ENCODE measurements at places on chromosomes 5 and 9.

GRCh38 chr5:60802226-60802625, 41.8 kb downstream of the ELOVL7 start:
- DNase-seq = no peak

GRCh38 chr5:152462021-152462721, 57.1 kb upstream of the NMUR2 start:
- DNase-seq = peak; percentile 52

GRCh38 chr5:62475072-62475471, 62.5 kb downstream of the IPO11 start:
- DNase-seq = no peak

GRCh38 chr9:134679616-134680392, 38.2 kb downstream of the COL5A1 start:
- DNase-seq = no peak

- DNase-seq = no peak
Observed at GRCh38 chr5:17232405-17232804, 15.0 kb downstream of the BASP1 start.

GRCh38 chr9:128161215-128161902, 1.3 kb downstream of the BBLN start:
- DNase-seq = no peak

DNA sequence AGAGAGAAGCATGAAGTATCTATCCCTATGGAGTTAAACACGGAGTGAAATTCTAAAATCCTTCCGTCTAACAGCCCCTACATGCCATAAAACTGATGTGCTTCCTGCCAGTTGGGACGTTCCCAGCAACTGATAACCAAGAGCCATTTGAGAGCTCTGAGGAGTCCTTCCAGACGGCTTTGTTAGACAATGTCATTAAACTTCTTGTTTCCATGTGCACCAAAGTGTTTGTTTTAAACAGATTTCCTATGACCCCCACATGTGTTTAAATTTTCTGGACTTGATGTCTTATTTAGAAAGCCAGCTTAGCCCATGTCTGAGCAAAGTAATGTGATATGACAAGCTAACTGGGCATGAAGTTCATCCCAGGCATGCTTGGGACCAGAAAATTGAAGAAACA, 57.2 kb upstream of the LPAR1 start:
- no peak for DNase-seq

GRCh38 chr5:69492391-69492922, at the start of gene OCLN:
TSS of gene OCLN (plus strand) at chr5:69492790. CDS start at chr5:69504245, 11,455 bp downstream.
- DNase-seq = peak; percentile 76

DNA sequence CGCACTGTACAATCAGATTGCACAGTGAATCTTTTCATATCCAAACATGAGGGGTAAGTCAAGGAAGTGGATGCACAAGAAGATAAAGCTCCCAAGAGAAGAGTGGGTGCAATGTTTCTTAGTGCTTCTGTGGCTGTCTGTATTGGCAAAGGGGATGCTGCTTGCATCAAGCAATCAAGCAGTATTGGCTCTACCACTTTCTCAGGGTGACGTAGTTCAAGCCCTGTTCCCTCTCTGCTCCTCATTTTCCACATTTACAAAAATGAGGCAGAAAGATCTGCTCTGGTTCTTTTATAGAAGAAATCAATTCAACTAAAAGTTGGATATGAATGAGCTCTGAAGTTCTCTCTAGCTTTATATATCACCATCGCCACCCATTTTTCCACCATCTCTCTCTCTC, 2.3 kb downstream of the TNFSF8 start:
- no peak for DNase-seq

GRCh38 chr5:150341989-150342388, 15.5 kb upstream of the TCOF1 start:
- no peak for DNase-seq

- no peak for DNase-seq
Observed at GRCh38 chr9:70995511-70995910, 125.9 kb downstream of the TRPM3 start.

DNA sequence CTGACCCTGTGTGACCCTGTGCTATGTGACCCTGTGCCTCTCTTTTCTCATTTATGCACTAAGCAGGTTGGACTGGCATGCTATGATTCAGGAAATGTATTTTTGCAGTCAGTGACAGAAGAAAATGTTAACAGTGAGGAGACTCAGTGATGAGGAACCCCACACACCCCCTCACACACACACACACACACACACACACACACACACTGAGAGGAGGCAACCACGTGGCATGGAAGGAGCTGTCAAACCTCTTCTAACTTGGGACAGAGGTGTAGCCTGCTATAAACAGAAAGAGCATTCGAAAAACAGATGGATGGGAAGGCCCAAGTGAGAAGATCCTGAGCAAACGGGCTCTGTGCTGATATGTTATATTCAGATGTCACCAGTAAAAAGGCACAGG, 57.9 kb upstream of the GRIA1 start:
- DNase-seq = no peak

DNA sequence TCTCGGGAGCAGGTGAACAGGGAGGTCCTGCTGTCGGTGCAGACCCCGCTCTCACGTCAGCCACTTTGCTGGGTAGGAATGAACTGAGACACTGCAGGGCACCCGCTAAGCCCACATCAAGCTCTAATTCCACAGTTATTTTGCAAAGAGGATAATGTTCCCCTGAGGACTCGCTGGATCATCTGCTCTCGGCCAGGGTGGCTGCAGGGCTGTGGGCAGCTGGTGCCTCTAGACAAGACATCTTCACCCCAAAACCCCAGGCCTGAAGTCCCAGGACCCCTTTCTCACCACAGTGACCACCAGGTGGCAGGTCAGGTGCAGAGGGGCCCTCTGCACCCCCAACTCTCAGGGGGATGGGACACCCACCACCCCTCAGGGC, 135.1 kb upstream of the PPP1R26 start:
- no peak for DNase-seq

DNA sequence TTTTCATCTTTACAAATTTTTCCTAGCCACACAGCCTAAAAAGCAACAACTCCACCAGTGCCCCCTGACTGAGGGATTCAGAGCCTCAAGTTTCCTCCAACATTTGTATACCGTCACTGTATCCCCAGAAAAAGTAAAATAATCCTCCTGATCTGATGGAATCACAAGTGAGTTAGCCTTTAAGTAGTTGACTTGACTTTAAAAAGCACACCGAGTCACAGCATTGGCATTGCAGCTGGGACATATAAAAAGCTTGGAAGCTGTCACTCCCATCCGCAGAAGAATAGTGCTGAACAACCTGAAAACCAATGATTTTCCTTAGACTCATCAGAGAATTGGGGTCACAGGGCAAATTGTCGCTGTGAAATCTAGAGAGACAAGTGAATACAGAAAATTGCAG, 41.6 kb upstream of the FBN2 start:
- DNase-seq = no peak

DNA sequence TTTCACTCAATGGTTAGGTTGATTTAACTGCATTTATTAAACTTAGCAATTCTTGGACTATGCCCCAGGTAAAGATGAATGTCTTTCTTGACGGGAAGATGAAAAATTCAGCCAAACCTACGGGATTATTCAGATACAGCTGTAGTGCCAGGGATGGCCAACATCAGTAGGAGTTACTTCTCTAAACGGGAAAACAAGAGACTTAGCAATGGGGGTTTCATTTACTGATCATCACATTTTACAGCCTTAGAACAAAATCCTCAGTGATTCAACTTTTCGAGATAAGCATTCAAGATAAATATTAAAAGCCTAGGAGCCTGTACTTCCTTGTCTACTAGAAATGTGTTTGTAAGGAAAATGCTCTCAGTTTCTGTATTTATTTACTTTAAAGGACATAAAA, 46.1 kb downstream of the S1PR3 start:
- DNase-seq = no peak

GRCh38 chr9:1117439-1117838, 67.3 kb downstream of the DMRT2 start:
- no peak for DNase-seq

- no peak for DNase-seq
Observed at GRCh38 chr5:179765400-179765799, 28.4 kb upstream of the LTC4S start.

- no peak for DNase-seq
Observed at GRCh38 chr5:78178356-78178755, 116.1 kb downstream of the AP3B1 start.

DNA sequence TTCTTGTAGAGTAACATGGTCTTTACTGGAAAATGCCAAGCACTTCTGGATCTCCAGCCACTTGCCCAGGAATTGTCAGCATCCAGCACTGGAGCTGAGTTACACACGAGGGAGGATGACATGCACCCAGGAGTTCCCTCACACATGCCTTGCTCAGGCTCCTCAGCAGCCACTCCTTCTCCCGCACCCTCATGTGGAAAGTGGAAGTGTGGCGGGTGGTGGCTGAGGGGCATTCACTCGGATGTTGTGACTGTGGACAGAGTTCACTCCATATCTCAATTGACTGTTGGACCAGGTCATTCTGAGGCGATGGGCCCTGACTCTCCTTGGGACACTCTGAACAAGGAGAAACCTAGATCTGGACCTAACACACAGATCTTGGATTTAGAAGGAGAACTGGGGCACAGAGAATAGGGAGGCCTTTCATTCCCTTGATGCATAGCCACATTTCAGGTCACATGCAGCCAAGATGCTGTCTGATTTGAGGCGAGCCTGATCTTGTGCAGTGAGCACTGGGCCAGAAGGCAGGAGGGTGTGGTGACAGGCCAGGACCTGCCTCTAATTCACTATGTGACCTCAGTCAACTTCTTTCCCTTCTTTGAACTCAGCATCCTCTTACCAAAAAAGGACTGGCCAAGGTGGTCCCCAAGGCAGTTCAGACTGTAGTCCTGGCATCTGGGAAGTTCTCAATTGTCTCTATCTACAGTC, 62.1 kb downstream of the CYSTM1 start:
- DNase-seq = no peak

DNA sequence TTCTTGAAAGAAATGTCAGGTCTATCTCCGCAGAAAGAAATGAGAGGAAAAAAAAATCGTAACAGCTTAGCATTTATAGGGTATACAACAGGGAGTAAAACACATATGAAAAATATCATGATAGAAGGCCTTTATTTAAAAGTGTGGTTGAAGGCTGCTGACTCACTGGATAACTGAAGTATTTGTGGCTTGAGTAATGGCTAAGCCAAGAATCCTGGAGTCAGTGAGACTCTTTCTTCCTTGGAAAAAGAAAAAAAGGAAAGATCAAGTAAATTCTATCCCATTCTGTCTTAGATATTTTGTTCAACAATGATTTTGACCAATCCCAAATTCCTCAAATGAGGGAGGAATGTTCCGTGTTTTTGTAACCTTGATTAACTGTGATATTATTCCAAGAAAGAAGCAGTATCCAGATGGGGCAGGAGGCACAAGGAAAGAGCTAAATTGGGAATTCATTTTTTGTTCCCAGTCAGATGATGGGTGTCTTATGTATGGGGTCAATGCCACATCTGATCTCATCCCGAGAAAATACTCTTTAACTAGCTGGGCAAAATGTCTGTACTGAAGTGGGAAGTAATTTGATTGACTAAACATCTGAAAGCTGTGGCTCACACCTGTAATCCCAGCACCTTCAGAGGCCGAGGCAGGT, 64.3 kb upstream of the MYO10 start:
- no peak for DNase-seq

DNA sequence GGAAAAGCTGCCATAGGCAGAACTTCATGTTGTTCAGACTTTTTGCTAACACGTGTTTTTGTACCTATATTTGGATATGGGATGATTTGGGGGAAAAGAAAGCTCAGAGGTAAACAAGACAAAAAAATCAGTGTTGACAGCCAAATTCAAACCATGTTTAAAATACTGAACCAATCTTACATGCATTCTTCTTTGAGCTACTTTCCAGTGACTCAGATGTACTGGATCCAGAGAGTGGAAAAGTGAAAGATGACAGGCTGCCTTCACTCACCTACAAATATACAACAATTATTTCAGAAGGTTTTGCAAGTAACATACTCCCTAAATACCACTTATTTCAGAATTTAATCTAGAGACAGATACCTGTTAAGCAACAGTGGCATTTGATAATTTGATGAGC, 165.7 kb downstream of the MPDZ start:
- no peak for DNase-seq

DNA sequence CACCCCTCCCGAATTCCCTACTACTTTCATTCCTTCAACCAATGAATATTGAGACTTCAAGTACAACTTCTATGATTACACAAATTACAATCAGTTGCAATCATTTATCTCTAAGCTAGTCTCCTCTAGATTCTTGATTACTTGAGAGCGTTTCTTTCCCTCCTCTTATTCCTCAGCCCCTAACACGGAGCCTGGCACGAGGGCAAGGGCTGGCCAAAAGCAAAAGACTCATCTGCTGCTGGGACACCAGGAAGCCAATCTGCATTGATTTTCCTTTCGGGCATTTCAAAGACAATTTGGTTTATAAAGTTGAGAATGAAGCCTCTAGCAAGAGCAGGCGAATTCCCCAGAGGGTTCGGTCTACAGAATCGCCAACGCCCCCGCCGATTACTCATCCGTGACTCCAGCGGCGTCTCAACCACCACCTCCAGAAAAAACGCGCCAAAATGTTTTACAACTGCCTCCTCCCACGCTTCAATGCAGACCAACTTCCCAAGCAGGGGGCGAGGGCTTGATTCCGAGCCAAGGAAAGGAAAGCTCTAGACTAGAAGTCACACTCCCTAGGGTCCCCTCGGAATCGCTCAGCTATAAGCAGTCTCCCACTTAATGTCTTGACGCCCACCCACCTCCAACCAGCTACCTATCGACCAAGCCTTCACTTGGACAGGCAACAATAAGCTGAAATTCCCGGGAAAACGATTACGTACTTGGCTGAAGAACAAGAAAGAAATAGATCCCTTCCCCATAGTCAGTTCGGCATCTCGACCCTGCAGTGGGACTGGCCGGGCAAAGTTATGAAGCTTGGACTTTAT, 1.5 kb downstream of the PCSK1 start:
- DNase-seq = peak; percentile 69

DNA sequence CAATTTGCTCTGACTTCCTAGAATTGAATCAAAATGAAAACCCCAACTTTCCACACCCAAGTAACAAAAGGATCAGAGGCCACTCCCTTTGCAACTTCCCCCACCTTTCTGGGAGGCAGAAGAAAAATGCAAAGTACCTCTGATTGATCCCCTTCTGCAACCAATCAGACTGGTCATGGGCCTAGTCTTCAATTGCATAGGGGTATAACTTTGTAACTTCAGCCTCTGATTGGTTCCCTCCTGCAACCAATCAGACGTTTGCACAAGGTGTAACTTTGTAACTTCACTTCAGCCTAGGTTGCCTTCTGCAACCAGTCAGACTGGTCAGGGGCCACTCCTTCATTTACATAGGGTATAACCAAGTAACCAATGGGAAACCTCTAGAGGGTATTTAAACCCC, 38.3 kb upstream of the CNOT6 start:
- DNase-seq = no peak

GRCh38 chr5:125181159-125181558, 434.7 kb upstream of the ZNF608 start:
- no peak for DNase-seq

DNA sequence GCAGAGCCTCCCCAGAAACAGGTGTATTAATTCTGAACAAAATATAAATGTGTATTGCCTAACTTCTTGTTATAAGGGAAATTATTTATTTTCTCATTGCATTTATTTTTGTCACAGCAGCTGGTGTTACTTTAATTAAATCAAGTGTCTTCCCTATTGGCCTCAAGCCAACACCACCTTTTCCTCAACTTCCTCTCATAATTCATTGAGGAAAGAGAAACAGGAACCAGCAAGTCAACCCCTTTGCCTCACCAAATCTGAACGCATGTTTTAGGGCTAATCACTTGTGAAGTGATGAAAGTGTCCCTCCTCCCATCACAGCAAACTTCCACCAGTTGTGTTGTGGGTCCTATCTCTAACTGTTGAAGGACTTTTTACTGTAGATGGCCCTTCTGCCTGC, 73.1 kb downstream of the DIRAS2 start:
- no peak for DNase-seq

- DNase-seq = no peak
Observed at GRCh38 chr5:56346741-56347535, 113.8 kb upstream of the ANKRD55 start.

GRCh38 chr9:35842020-35842745, 13.2 kb downstream of the TMEM8B start:
- no peak for DNase-seq

Data from SHP77 (cell line).